ENCODE measurements at places on chromosomes 5 and 9.

DNA sequence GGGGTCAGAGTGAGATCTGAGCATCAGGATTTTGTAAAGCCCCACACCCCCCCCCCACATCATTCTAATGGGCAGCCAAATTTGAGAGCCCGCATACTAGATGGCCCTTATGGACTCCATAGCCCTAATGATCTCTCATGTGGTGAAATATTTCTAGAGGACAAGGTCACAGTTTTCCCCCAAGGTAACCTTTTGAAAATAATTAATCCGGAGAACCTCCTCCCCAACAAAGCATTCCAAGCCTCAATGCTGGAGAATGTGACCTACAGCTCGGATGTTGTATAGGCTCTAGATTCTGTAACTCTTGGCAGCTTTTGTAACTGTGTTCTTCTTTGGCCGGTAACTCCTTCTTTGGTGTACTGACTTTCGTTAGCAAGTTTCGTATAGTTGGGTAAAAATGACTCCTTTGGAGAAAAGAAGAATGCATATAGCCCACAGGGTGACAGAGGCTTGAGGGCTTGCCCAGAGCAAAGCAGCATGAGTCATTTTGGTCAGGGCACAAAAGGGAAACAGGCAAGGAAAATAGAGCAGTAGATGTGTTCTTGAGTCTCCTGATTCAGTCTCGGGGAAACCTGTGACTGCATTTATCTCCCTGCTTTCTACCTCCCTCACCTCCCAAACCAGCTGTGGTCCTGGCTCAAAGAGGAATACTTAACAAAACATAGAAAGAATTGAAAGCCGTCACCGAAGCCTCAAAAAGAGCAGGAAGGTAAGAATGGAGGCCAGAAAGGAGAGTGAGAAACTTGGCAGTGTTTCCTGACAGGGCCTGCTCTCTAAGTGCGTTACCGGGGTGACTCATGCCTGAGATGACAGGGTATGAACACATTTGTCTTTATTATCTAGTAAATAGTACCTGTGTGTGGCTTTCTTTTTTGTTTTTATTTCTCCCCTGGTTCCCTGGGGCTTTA lies 6.6 kb upstream of the XPA start:
- peak; percentile 49 for DNase-seq

- peak; percentile 67 for DNase-seq
These were observed 146.8 kb upstream of the SPEF2 start for GRCh38 chr5:35470866-35471265.

DNA sequence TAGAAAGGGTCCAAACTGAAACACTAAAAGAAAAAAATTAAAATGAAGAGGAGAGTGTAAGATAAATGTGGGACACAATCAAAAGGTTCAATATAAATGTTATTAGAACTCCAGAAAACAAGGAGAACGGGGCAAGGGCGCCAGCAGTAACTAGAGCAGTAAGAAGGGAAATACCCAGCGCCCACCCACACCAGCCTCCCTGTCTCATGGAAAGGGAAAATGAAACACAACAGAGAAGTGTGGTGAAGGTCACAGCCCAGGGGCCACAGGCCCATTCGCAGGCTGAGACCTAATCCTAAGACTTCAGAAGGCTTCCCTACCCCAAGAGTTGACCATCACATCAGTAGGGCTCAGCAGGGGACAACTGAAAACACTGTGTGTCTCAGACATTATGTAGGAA lies 45.8 kb upstream of the CLK4 start:
- no peak for DNase-seq

DNA sequence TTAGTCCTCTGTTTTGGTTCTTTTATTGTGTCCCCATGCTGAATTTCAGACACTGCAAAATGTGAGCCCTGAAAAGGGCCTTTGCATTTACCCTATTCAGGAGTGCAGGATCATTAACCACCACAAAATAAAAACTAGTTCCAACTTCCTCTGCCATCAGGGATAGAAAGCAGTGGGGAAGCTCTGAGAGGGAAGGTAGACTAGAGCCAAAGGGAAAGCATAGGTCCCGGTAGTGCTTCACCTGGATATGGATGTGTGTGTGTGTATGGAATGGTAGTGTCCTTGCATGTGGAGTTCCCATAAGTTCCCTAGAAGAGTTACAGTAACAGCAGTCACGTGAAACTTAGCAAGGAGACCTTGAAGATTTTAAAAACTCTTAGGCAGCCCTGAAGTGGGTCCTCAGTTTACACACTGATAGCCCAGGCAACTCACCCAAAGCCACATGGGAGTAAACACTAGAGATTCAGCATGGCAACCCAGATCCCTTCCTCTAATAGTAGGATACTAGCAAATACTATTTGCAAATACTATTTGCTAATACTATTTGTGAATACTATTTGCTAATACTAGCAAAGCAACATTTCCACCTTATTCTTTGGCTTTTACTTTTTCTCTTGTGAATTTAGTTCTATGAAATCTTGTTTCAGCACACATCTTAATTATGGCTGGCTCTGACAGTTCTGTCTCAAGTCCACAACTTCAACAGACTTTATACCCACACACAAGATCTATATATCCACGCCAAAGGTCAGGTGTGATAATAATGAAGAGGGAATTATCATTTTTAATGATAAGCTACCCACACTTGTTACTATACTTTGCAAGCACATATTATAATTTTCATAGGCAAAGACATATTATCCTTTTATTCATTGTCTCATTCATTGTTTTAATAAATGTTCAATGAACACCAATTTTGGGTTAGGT lies 70.4 kb upstream of the IFNE start:
- DNase-seq: no peak

DNA sequence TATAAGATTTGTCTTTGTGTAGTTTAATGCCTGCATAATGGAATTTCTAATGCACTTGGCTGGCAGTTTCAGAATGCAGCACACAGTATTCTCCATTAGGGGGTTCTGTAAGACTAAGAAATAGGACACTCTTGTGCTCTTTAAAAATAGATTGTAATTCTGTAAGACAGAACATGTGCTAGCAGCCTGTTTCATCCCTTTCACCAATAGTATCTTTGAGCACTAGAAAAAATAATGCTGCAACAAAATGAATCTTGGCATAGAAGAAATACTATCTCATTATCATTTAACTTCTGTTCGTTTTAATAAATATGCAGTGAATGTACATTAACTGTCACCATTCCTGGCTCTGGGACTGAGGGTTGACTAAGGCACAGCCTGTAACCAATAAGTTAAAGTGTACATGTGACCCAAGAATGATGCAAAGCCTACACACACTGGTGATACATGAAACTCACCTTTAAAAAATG lies 23.8 kb upstream of the ZNF622 start:
- DNase-seq: peak; percentile 52

DNA sequence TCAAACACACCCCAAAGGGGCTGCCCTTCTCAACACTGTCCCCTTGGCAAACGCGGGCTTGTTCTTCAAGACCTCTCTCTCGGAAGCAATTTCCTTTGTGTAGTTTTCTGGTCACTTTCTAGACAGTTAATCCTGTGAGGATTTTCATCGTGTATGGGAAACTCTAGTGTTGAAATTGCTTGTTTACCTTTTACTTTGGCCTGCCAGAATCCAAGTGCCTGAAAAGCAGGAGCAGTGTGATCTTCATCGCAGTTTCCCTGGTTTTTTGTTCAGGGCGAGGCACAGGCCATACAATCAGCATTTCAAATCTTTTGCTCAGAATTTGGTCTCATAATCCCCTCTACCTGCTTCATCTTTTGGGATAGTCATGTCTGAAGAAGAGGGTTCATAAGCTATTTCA lies 115.7 kb upstream of the C9orf72 start:
- no peak for DNase-seq

DNA sequence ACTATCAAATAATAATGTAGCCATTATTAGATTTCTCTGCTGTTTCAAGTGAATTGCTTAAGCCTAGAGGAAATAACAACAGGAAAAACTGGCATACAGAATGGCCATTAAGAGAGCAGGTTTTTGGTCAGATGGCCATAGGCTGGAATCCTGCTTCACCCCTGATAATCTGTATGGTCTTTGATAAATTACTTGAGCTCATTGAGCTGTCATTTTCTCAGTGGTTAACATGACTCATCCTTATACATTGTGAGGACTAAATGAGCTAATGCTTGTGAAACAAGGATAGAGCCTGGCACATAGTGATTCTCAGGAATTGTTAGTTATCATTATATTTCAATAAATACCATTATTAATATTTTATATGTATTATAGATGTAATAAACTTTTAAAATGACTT lies 516.5 kb downstream of the KIF4B start:
- no peak for DNase-seq

DNA sequence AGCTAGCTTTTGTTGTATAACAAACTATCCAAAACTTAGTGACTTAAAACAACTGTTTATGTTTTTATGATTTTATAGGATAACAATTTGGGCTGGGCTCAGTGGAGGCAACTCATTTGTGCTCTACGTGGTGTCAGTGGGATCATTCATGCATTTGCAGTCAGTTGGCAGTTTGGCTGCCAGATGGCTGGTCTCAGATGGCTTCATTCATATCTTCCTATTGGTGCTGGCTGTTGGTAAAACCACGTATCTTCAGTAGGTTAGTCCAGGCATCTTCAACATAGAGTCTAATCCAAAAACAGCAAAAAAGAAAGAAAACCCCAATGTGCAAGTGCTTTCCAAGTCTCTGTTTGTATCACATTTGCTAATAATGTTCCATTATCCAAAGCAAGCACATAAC lies 51.7 kb upstream of the RIC1 start:
- no peak for DNase-seq

DNA sequence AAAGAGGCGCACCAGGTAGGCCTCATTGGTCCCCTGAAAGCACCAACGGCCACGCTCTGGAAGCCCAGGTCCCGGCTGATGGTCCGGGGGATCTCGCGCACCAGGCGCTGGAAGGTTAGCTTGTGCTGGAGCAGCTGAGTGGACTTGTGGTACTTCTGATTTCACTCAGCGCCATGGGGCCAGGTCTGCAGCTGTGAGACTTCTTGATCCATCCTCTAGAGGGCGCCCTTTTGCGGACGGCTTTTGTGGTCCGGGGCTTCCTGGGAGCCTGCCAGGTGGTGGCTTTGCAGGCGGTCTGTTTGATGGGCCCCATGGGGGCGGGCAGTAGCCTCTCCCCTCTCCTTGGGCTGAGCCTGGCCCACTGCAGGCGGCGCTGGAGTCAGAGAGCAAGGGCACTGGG lies 10.4 kb downstream of the TAF11L12 start:
- no peak for DNase-seq

DNA sequence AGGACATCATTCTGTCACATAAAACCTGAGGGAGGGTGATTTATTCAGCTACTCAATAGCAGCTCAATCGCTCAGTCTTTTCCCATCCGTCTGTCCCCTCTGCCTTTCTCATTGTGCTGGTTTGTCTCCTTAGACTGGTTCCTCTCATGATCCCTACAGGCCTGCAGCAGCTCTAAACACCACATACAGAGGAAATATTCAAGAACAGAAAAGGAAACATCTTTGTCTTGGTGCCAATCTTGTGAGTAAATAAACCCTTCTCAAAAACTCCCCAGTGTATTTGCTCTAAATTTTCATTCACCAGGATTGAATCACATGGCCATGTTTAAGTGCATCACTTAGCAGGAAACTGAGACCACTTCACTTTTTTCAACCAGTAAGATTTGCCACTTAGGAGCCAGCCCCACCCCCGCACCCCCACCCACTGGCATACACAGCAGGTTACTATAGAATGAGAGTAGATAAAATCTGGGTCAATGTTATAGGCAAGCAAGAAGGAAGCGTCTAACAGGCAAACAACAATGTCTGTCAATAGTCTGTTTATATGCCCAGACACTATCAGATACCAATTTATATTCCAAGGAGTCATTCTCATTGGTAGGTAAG lies 895.5 kb upstream of the DMAC1 start:
- no peak for DNase-seq

DNA sequence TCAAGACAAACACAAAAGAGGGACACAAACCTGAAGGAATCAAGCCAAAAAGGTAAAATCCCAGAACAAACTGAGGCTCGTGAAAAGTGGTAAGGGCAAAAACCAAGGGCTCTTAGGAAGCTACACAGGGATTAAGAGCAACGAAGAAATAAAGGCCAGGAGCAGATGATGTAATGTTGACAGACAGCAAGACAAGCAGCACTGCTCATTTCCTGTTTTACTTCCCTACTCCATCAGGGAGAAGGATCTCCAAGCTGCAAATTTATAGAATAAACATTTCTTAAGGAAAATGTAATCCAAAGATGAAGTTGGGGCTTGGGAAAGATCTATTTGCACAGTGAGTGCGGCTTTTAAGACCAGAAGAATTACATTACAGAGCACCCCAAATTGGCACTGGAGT lies 182.3 kb upstream of the MAP1B start:
- DNase-seq: no peak

DNA sequence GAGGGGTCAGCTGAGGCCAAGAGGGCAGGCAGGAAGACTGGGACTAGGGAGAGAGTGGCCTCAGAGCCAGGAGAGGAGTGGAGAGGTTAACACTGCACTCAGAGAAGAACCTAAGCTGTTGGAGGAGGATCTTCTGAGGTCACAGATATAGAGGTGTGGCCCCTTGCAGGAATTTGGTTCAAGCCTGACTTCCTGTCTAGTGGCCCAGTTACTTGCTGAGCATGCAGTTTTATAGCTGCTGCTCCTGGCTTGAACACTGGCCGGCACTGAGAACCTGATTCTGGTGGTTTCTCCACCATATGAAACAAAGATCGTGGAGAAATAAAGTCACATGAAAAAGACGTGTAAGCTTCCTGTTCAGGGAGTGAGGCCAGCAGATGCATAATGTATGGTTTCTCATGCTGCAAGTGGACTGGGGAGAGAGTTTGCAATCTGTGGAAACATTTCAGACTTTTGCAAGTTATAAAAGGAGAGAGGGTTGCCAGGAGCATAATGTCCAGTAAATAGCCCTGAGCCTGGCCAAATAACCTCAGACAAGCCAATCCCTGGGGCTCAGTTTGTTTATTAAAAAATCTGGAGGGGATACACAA lies 82.6 kb downstream of the GALNT10 start:
- DNase-seq: peak; percentile 5

DNA sequence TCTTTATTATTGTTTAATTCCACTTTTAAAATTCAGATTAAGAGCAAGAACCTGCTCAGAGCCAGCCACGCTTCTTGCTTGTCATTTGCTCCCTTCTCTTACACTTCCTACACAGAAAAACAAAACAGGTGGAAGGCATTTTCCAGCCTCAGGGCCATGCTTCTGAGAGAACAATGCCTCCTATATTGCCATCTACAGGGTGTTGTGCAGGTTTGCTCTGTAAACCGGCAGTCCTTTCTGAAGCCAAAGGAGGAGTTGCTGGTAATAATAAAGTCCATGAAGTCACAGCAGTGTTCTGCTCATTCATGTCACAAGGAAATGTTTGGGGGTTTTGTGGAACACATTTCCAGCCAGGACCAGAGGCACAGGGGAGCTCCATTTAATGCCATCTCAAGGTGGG lies 16.1 kb upstream of the PRLR start:
- DNase-seq: no peak

DNA sequence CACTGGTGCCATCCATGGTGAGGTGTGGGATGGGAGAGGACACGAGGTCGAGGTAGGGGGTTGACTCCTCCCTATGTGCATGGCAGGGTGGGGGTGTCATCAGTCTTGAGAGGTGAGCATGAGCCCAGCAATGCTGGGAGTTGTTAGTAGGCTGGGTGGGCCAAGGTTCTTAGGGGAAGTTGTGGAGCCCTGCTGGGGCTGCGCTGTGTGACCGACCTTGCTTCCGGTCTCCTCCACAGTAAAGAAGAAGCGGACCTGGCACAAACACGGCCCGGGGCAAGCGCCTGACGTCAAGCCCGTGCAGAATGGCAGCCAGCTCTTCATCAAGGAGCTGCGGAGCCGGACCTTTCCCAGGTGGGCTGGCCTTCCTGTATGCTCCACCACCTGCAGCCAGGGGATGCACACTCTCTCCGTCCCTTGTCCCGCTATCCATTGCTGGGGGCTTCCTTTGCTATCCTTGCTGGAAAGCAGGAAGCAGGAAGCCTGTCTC lies 59.8 kb downstream of the PHF2 start:
- DNase-seq: no peak

GRCh38 chr5:159198063-159199036 lies 11.0 kb downstream of the RNF145 start:
- DNase-seq: no peak
